ENCODE measurements at places on chromosomes 12 and 14. TPM values are rescaled to one million over a fixed set of nuclear protein-coding genes. Genes with fewer than 3 reads are reported as not detected.
A peak's percentile ranks its signal among the peaks of the same experiment; 100 is the strongest.

- DNase-seq = peak; percentile 80
- peaks cover 28% of the 10 kb centered on the region for H3K4me1 ChIP-seq
- H3K4me3 ChIP-seq = no peak overlapping the region
These were observed 17.3 kb downstream of the TNFAIP2 start for GRCh38 chr14:103140316-103141109.

GRCh38 chr12:119363037-119363436 lies 28.5 kb downstream of the CCDC60 start:
- H3K36me3 ChIP-seq = no peaks in the 10 kb centered on the region
- DNase-seq = no peak
- no peak overlapping the region for H3K4me3 ChIP-seq
- H3K27me3 ChIP-seq = no peaks in the 10 kb centered on the region
- H3K27ac ChIP-seq = no peak overlapping the region

The STYK1 gene
- total RNA-seq = not detected

GRCh38 chr14:91342206-91342760 lies 75.3 kb downstream of the CCDC88C start:
- no peak overlapping the region for H3K27ac ChIP-seq
- no peak overlapping the region for H3K4me3 ChIP-seq
- no peaks in the 10 kb centered on the region for H3K27me3 ChIP-seq
- H3K4me1 ChIP-seq = no peaks in the 10 kb centered on the region
- no peak for DNase-seq
- H3K36me3 ChIP-seq = no peaks in the 10 kb centered on the region

- H3K4me3 ChIP-seq = no peak overlapping the region
- H3K27ac ChIP-seq = no peak overlapping the region
- no peaks in the 10 kb centered on the region for H3K27me3 ChIP-seq
- peaks cover 10% of the 10 kb centered on the region for H3K36me3 ChIP-seq
- peaks cover 44% of the 10 kb centered on the region for H3K4me1 ChIP-seq
These were observed 68.9 kb downstream of the NCOR2 start for GRCh38 chr12:124498275-124499189.

- peaks cover 12% of the 10 kb centered on the region for H3K4me1 ChIP-seq
- H3K27me3 ChIP-seq = no peaks in the 10 kb centered on the region
- no peak overlapping the region for H3K4me3 ChIP-seq
- no peaks in the 10 kb centered on the region for H3K36me3 ChIP-seq
These were observed 56.3 kb downstream of the FGD4 start for GRCh38 chr12:32455607-32456071.

DNA sequence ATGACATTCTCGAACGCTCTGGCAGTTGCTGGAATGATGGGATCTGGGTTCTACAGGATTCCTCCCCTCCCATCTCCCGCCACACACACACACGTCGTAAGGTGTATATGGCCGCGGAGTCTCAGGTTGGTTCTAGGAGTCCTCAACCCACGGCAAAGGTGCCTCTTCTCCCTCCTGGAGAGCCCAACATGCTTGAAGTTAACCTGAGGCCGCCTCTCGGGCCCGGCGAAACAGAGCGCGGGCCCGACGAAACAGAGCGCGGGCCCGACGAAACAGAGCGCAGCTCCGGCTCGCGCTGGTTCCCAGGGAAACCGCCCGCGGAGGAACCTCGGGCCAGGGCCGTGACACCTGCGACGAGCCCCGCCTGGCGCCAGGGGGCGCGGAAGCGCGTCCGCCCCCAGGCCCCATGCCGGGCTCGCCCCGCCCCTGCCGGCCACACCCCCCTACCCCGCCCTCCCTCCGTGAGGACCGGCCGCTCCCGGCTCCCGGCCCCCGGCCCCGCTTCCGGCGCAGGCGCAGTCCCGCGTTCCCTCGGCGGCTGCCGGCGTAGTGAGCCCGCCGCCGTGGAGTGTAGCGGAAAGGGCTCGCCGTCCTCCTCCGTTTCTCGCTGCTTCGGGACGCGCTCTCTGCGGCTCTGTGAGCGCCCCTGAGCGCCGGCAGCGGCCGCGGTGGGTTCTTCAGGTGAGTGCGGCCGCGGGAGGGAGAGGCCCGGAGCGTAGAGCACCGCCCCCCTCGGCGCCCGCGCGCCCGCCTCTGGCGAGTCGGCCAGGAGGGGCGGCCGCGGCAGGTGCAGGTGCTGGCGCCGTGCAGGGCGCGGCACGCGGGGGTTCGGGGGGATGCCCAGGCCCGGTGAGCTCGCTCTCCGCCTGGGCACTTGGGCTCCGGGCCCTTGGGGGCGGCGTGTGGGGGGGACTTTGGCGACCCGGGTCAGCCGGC lies at the start of gene RAB3IP:
TSS of gene RAB3IP (plus strand) at position 510 of the 936 bp plus-strand sequence. CDS start 16,549 bp downstream, outside the sequence.
- no peaks in the 10 kb centered on the region for H3K27me3 ChIP-seq
- H3K27ac ChIP-seq = peak within 1 kb of the TSS; percentile 89

DNA sequence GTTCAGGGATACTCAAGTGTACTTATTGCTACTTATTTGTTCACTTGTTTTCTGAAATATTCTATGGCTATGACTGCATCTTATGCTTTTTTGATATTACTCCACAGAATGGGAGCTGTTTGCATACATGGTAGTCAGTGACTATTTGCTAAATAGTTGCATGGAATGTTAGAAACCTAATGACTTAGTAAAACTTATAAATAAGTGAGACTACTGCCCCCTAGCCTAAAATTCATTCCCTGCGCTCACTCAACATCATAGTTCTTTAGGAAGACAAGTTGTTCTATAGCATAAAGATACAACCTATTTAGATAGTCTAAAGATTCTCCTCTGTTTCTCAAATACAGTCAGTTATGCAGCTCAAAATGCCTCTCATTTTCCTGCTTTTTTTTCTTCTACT lies 305.5 kb downstream of the CEP128 start:
- no peak for DNase-seq
- H3K27me3 ChIP-seq = no peaks in the 10 kb centered on the region
- H3K27ac ChIP-seq = no peak overlapping the region
- no peak overlapping the region for H3K4me3 ChIP-seq

The LAG3 gene
- not detected for total RNA-seq

DNA sequence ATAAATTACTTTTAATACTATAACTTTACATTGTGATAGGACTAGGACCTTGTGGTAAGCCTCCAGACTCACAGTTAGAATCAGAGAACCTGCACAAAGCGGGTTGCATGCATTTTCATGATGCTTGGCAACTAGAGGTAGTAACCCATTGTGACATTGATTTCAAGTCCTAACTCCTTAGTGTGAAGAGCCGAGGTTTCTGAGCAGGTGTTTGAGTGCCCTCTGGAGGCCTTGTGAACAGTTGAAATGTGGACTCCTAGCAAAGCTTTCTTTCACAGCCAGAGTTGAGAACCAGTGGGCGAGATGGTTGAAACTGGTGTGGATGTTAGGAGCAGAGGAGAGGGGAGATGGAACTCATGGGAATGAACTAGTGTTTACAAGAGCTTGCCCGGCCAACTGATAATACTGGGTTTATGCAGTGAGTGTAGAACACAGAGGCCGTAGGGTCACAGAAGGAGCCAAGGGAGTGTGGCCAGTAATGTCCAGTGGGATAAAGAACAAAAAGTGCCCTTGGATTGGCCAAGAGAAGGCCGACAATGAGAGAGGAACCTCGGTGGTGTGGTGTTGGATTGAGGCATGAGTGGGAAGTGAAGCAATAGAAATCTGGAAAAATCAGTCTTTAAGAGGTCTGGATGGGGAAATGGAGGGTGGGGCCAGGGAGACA lies 10.9 kb downstream of the ZNF664 start:
- no peaks in the 10 kb centered on the region for H3K36me3 ChIP-seq
- H3K4me1 ChIP-seq = peaks cover 16% of the 10 kb centered on the region
- peak overlapping the region; percentile 30 for H3K27ac ChIP-seq
- peak; percentile 60 for DNase-seq

The SDS gene
- total RNA-seq = not detected

The PARPBP gene
- total RNA-seq = 3.1 TPM

DNA sequence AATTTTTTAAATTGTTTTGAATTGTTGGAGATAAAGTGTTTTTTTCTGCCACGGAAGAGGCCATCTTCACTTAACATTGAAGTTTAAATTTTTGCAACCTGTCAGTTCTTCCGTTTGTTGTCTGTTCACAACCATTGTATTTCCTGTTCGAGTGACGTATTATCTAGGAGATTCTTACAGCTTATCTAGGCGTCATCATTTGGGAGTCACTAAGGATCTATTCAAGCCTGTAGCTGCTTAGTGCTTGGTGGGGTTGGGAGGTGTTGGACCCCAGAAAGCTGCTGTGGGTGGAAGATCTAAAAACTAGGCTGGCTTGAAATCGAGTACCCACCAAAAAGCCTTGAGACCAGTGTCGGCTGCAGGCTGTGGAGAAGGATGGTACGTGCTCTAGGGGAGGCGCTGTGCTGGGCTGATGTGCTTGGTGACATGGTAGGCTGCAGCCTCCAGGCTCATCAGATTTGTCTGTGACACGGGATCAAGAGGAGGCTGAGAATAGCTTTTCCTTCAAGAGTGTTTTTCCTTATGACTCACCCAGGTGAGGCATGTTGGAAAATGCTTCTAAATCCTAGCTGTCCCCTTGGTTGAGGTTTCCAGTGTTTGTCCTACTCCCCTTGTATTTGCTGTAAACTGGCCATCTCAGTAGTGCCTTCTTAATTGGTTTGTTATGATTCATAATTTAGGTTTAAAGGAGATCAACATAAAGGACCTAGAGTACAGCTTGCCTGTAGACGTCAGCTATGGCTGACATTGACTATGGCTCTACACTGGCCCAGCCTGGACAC lies 57.8 kb downstream of the ATG14 start:
- H3K36me3 ChIP-seq = peaks cover 4% of the 10 kb centered on the region
- peaks cover 44% of the 10 kb centered on the region for H3K4me1 ChIP-seq
- DNase-seq = no peak
- H3K27me3 ChIP-seq = no peaks in the 10 kb centered on the region

The EIF2S3B gene
- 2.0 TPM for total RNA-seq

The INSM2 gene
- total RNA-seq = not detected

DNA sequence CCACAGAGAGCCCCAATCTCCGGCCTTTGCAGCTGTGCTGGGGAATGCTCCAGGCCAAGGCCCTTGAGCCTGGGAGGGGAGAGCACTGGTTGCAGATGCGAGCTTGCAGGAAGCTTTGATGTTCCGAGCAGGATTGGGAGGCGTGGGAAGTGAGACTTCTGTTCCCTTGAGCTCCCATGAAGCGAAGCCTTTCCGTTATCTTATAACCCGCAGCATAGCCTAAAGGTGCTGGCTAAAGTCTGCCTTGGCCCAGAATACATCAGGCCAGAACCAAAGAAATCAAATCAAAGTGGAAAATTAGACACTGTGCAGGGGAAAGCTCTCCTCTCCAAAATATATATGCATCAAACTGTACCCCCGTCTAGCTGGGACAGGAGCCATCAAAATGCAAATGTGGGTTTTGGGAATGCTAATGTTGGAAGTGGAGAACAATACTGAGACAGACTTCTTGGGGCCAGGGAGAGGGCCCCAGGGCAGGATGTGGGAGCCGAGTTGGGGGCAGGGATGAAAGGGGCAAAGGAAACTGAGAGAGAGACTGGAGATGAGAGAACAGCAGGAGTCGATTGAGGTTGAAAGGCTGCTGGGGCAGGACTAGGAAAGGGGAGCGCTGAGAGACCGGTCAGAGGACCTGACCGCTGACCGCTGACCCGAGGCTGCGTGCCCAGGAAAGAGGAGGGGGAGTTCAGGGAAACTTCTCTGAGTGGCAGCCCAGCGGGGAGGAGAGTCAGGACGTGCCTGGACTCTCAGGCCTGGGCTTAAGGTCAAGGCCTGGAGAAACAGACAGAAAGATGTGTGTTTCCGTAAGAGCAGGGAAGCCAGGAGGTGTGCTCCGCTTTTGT lies 152.2 kb upstream of the PARP11 start:
- no peaks in the 10 kb centered on the region for H3K36me3 ChIP-seq
- no peaks in the 10 kb centered on the region for H3K27me3 ChIP-seq
- no peak for DNase-seq

The TAS2R19 gene
- 8.9 TPM for total RNA-seq

The CLSTN3 gene
- total RNA-seq = 53.4 TPM

The SLC25A21 gene
- total RNA-seq = 0.29 TPM

GRCh38 chr12:3629057-3629830 lies 123.7 kb downstream of the CRACR2A start:
- H3K36me3 ChIP-seq = no peaks in the 10 kb centered on the region
- no peak for DNase-seq
- H3K27me3 ChIP-seq = no peaks in the 10 kb centered on the region
- no peak overlapping the region for H3K27ac ChIP-seq
- H3K4me1 ChIP-seq = no peaks in the 10 kb centered on the region
- H3K4me3 ChIP-seq = no peak overlapping the region

GRCh38 chr12:67671419-67671818 lies 22.9 kb downstream of the DYRK2 start:
- H3K27me3 ChIP-seq = no peaks in the 10 kb centered on the region
- no peak overlapping the region for H3K4me3 ChIP-seq
- no peaks in the 10 kb centered on the region for H3K36me3 ChIP-seq
- H3K4me1 ChIP-seq = peaks cover 11% of the 10 kb centered on the region
- DNase-seq = no peak

- H3K4me1 ChIP-seq = peaks cover 66% of the 10 kb centered on the region
- no peaks in the 10 kb centered on the region for H3K27me3 ChIP-seq
- peak; percentile 35 for DNase-seq
- H3K27ac ChIP-seq = no peak overlapping the region
- no peak overlapping the region for H3K4me3 ChIP-seq
These were observed 935 bp upstream of the CRIP1 start for GRCh38 chr14:105485739-105486162.

The TESPA1 gene
- 2.5 TPM for total RNA-seq

DNA sequence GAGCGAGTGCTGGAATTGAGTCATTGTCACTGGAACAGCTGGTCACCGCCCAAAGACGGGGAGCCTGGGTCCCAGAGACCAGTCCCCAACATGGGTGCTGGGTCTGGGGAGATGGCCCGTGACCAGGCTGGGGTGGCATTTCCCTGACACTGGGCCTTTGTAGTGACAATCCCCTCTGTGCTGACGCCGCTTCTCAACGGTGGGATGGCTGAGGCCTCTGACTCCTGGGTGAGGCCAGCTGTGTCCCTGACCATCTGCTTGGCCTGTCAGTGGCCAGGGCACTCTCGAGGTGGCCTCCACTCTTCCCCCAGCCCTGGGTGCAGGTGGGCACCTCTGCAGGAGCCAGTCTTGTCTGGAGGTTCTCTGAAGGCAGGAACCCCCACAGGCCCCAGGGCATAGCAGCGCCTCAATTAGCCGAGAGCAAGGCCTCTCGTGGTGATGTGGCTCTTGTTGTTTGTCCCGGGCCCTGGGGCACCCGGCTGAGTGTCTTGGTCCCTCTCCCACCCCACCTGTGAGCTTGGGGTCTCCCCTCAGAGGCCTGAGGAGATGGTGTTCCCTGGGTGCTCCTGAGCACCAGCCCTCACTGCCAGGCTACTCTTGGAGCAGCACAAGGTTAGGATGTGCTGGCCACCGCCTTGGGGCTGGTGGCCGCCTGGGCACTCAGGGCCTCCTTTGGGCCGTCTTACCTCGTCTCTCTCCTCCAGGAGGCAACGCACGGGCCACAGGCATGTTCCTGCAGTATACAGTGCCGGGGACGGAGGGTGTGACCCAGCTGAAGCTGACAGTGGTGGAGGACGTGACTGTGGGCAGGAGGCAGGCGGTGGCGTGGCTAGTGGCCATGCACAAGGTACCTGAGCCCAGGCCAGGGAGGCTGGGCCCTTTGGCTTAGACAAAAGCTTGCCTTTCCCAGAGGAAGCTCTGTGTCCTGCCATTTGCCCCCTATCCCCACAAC lies 16.6 kb downstream of the ZFYVE21 start:
- H3K4me3 ChIP-seq = no peak overlapping the region
- H3K36me3 ChIP-seq = peaks cover 31% of the 10 kb centered on the region
- no peak for DNase-seq

- no peak overlapping the region for H3K4me3 ChIP-seq
- H3K36me3 ChIP-seq = no peaks in the 10 kb centered on the region
- H3K27me3 ChIP-seq = no peaks in the 10 kb centered on the region
- peak overlapping the region; percentile 73 for H3K27ac ChIP-seq
These were observed 77.8 kb downstream of the DIO2 start for GRCh38 chr14:80133457-80133856.

The SERPINA3 gene
- 85.9 TPM for total RNA-seq

The ZDHHC22 gene
- total RNA-seq = not detected

The TEX22 gene
- total RNA-seq = 0.81 TPM

The CMTM5 gene
- not detected for total RNA-seq

All from thyroid gland (tissue), 4 donors.